ENCODE measurements at places on chromosomes 3 and 15.

GRCh38 chr3:129398803-129399144 is 29.7 kb downstream of the EFCAB12 start:
- peak overlapping the region; percentile 91 for H3K27ac ChIP-seq
- H3K27me3 ChIP-seq: no peaks in the 10 kb centered on the region
- no peak for DNase-seq

- no peaks in the 10 kb centered on the region for H3K27me3 ChIP-seq
- peaks cover 40% of the 10 kb centered on the region for H3K4me1 ChIP-seq
- H3K36me3 ChIP-seq: no peaks in the 10 kb centered on the region
- no peak for DNase-seq
- H3K4me3 ChIP-seq: no peak overlapping the region
- peak overlapping the region; percentile 89 for H3K27ac ChIP-seq
Observed at GRCh38 chr3:13525827-13526625, 22.9 kb upstream of the FBLN2 start.

GRCh38 chr3:152558386-152558785 is 276.5 kb upstream of the P2RY1 start:
- DNase-seq: no peak
- H3K27me3 ChIP-seq: no peaks in the 10 kb centered on the region
- no peaks in the 10 kb centered on the region for H3K36me3 ChIP-seq
- H3K4me3 ChIP-seq: no peak overlapping the region

DNA sequence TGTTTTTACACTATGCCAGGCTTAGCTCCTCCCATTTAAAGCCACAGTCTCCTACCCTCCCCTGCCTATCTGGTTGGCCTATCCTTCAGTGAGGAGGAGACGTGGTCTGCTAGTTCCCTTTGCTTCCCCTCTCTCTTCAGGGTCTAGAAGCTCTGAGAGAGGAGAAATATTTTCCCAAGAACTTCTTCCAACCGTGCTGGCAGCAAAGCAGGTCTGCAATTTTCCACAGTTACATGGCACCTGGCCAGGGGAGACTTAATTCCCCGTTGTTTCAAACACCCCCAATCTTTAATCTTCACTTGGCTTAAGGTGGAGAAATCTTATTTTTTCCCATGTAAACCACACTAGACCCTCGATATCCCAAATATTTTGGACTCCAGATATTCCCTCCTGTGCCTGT is 149.5 kb upstream of the MCTP2 start:
- H3K27ac ChIP-seq: no peak overlapping the region
- DNase-seq: no peak
- no peaks in the 10 kb centered on the region for H3K27me3 ChIP-seq

GRCh38 chr3:3280396-3280795 is 100.9 kb upstream of the CRBN start:
- H3K36me3 ChIP-seq: no peaks in the 10 kb centered on the region
- no peak overlapping the region for H3K27ac ChIP-seq
- no peak overlapping the region for H3K4me3 ChIP-seq
- DNase-seq: no peak
- no peaks in the 10 kb centered on the region for H3K4me1 ChIP-seq

DNA sequence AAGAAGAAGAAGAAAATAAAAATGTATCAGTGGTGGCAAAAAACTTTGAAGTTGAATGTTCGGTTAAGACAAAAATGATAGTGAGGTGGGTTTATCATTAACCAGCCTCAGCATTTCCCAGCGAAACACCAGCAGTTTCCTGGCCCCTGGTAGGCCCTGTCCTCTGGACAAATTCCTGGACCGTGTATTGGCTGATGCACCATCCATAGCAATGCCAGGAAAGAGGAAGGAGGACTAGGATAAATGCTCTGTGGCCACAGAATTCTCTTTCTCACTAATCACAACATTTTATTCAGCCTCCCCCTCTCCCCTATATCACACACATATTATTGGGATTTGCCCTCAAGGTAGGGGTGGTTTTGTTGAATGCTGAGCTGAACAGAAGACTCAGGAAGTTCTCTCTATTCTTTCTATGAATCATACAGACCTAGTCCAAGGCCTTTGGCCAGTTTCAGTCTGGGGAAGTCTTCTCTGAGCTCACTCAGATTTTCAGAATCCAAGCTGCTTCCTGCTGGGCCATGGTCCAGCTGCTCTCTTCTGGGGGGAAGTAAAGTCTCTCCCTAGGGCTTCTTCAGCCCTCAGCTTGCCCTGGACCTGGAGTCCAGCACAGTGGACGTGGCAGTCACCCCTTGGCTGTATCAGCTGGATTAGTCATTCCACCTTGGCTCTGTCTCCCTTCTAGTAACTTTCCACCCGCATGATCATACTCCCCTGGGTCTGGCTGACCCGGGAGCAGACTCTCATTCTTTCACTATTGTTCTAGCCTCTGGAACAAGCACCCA is 27.6 kb downstream of the SLC28A1 start:
- no peaks in the 10 kb centered on the region for H3K27me3 ChIP-seq
- no peaks in the 10 kb centered on the region for H3K36me3 ChIP-seq
- H3K4me3 ChIP-seq: no peak overlapping the region
- H3K4me1 ChIP-seq: peaks cover 43% of the 10 kb centered on the region
- DNase-seq: peak; percentile 89

GRCh38 chr3:46711760-46712159 is 5.9 kb downstream of the PRSS50 start:
- no peaks in the 10 kb centered on the region for H3K36me3 ChIP-seq
- DNase-seq: peak; percentile 35
- peaks cover 5% of the 10 kb centered on the region for H3K4me1 ChIP-seq

DNA sequence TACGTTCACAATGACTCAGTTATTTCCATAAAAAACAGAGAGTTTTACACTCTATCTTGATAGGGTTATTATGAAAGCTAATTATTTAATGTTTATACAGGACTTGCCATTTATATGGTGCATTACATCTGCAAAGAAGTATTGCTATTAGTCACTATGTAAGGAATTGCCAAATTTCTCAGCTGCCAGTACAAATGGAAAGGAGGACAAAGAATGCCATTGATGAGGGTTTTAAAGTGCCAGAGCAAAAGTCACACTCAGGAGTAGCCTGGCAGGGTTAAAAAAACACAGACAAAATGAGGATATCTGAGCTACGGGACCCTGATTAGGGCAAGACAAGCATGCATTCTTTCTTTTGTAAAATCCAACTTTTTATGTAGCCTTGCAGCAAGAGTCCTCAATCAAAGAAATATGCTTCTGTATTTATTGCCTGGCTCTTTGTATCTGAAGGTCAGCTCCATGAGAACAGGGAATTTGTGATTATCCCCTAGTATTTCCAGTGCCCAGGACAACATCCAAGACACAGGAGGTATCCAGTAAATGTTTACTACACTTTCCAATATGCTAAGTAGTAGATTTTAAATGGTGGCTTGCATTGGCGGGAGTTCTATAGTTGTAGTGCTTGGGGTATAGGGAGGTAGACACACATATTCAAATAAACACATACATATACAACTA is 1013.6 kb downstream of the ROBO1 start:
- no peak for DNase-seq
- H3K4me3 ChIP-seq: no peak overlapping the region
- no peak overlapping the region for H3K27ac ChIP-seq
- H3K4me1 ChIP-seq: peaks cover 12% of the 10 kb centered on the region
- H3K27me3 ChIP-seq: no peaks in the 10 kb centered on the region
- no peaks in the 10 kb centered on the region for H3K36me3 ChIP-seq

GRCh38 chr3:74537164-74537563 is 77.3 kb downstream of the CNTN3 start:
- H3K27ac ChIP-seq: peak overlapping the region; percentile 58
- no peaks in the 10 kb centered on the region for H3K36me3 ChIP-seq
- no peaks in the 10 kb centered on the region for H3K27me3 ChIP-seq
- no peak overlapping the region for H3K4me3 ChIP-seq

DNA sequence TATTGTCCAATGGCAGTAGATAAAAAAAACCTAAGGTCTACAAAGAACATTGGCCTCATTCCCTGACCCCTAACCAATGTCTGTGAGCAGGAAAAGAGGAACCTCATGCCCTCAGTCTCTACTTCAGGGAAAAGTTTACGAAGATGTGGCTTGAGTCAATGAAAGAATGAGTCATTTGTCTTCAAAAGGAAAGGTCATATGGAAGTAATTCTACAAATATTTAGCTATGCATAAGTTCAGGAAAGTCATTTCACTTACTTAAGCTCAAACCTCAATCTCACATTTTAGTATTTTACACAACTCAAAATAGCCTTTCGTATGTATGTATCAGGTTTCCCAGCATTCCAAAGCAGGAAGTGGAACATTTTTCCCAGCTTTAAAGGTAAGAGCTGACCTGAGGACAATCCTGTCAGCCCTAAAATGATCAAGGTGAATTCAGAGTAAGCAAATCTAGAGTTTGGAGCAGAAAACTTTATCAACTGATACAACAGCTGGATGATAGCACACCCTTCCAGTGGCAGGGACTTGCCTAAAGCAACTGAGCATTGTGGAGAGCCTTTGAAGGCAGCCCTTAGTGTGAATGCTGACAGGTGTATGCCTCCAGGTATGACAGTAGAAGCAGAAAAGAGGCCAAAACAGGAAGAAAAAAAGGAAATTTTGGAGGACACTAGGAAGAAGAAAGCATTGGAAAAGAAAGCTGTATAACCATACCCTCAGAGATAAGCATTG is 53.9 kb upstream of the ACKR4 start:
- H3K27me3 ChIP-seq: no peaks in the 10 kb centered on the region

Data from suprapubic skin (tissue), 4 donors.